Endothelial cell (in vitro differentiated cells): ENCODE measurements at places on chromosomes 7 and 10. TPM values are rescaled to one million over a fixed set of nuclear protein-coding genes. Genes with fewer than 3 reads are reported as not detected.

- no peak for DNase-seq
Measured at GRCh38 chr7:94050046-94050445, 45.9 kb upstream of the BET1 start.

ACADSB gene
- total RNA-seq: 35.6 TPM

HMX3 gene
- not detected for total RNA-seq

AKAP9 gene
- total RNA-seq: 37.6 TPM

ZNF716 gene
- total RNA-seq: not detected

DNA sequence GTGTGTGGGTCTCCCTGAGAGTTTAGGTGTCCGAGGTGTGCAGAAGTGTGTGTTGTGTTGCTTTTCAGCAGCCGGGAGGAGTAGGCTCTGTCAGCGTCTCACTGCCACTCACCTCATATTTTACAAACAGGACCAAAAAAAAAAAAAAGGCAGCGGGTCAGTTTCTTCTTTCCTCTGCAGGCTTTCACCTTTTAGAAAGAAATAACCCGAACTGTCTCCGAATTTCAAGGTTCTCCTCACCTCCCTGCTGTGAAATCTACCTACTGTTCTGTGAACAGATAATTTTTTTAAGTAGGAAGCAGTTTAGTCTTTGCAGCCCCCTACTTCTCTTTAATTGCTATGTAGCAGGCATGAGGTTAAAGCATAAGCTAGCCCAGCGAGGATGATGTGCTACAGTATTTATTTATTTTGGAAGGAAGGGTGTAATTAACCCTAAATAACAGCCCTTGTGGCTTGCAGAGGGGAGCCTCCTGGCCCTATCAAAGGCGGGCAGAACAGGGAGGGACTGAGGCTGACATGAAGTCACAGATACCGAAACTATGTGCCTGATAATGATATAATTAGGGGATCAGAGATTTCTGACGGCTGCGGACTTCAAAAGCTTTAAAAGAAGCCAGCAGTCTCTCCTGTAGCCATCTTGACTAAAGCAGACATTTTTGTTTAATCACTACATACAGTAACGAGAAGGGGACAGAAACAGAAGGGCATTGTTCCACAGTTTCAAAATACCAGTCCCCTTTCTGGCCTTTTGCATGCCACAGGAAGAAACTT, 1.6 kb downstream of the BAMBI start:
- no peak for DNase-seq

DNA sequence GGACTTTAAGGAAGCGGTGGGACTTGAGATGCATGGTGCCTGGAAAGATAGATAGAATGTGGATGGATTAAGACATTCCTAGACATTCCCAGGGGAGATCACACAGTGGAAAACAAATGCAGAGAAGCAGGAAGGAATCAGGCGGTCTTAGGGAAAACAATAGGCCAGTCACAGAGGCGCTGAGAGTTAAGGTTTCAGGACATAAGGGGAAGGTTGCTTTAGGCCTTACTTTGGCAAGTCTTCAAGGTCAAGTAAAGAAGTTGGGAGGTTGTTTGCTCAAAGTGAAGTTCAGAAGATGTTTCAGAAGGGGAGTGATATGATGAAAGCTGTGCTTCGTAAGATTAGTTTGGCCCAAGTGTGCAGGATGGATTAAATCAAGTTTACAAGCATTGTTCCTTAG, 109.4 kb downstream of the SUGCT start:
- DNase-seq: no peak

- no peak for DNase-seq
Measured at GRCh38 chr10:4103603-4104002, 318.6 kb upstream of the KLF6 start.

DNA sequence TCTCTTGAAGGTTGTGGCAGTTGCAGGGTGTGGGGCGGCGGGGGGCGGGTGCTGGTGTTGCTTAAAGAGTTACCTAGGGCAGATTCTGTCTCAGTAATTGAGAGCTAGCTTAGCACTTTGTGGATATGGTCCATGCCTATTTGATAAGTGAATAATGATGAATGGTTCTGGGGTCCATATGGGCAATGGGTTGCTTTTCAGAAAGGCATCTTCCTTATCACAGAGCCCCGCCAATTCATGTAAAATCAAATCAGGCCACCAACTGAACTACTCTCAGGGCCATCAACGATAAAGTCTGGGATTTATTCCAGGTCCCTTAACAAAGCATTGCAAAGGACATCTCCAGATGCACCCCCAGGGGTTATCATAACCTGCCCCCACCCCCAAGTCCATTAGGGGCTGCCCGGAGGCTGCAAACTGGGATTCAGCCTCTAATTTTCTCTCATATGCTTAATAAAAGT, 1.8 kb upstream of the PRRT4 start:
- DNase-seq: no peak

POLR2J2 gene
- 9.4 TPM for total RNA-seq

CPXM2 gene
- total RNA-seq: 0.33 TPM

WAPL gene
- total RNA-seq: 41.8 TPM

GRCh38 chr7:96997512-96998032, 7.8 kb upstream of the DLX6 start:
- DNase-seq: no peak

ASL gene
- 48.3 TPM for total RNA-seq

- peak; percentile 54 for DNase-seq
Measured at GRCh38 chr7:128453836-128454804, 1.6 kb upstream of the HILPDA start.

DNA sequence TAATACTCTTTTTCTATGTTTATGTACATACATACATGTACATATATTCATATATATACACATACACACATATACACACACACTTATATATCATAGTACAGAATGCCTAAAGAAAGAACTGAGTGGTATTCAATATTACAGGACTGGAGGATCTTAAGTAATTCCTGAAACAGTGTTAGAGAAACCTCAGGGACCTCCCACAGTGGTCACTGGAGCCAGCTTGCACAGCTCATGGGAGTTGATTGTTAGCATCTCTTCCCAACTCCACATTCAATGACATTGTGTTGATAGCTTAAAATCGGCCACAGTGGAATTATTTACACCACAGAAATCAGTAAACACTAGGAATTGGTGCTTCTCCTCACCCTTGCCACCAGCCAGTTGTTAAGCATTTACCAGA, 6.0 kb downstream of the LRRC17 start:
- DNase-seq: no peak

GRCh38 chr10:235915-236314, 100.7 kb downstream of the ZMYND11 start:
- DNase-seq: no peak

CAMK2G gene
- 27.7 TPM for total RNA-seq

DNA sequence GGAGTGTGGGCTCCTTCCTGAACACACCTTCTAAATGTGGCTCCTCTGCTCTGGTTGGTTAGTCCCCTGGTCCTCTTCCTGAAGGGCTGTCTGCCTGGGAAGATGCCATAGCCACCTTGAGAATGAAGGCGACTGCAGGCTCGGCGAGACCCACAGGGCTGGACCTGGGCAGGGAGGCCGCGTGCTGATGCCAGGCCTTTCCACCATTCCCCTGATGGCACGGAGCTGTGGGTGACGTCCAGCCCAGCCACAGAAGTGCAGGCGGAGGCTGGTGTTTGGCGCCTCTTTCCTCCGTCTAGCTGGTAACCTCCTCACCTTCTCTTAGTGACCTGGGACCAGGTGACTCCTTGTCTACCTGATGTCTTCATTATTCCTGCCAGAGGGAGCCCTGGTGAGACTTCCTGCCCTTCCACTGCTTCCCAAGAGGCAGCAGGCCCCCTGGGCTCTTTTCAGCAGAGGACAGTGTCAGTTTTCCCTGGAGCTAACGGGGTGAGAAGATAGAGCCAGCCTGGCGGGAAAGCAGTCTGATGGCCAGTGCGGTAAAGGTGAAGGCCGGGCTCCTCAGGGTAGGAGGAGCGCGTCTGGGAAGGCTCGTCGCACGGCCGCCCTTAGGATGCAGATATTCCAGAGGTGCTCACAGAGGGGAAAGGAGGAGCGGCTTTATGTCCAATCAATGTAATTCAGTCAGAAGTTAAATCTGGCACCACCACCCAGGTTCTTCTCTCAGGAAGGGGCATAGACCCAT, 34.9 kb downstream of the GBX1 start:
- no peak for DNase-seq

- DNase-seq: no peak
Measured at GRCh38 chr10:6300106-6300783, 97.5 kb downstream of the PFKFB3 start.

DNA sequence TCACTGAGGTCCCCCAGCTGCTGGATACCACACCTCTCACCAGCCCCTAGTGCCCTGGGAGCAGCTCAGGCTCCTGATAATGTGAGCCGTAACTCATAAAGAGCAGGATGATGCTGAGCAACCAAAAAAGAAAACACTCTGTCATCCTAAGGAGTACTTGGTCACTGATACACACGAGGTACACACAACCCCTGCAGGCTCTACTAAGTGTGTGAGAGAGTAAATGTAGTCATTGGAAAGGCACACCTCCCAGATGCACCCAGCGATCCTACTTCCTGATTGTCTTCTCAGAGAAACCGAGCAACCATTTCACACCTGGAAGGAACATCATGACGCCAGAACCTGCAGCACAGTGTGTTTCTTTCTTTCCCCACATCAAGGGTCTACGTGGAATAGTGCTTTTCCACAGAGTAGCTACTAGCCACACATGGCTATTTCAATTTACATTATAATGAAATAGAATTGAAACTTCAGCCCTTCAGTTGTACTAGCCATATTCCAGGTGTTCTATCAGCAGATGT, 34.2 kb downstream of the FIGNL1 start:
- DNase-seq: no peak

GRCh38 chr10:89305766-89306433, 4.1 kb downstream of the IFIT2 start:
- DNase-seq: no peak

RAPGEF5 gene
- 135 TPM for total RNA-seq

TMEM178B gene
- 0.28 TPM for total RNA-seq

CACNB2 gene
- 1.5 TPM for total RNA-seq

GRCh38 chr7:78311181-78311580, 512.6 kb downstream of the PHTF2 start:
- no peak for DNase-seq

DNA sequence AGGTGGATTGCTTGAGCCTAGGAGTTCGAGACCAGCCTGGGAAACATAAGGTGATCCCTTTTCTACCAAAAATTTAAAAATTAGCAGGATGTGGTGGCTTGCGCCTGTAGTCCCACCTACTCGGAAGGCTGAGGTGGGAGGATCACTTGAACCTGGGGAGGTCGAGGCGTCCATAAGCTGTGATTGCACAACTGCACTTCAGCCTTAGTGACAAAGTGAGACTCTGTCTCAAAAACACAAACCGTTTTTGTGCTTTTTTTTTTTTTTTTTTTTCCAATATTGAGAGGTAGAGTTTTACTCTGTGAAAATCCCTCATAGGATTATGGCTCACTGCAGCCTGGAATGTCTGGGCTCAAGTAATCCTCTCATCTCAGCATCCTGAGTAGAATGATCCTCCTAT, 14.1 kb downstream of the CCAR1 start:
- DNase-seq: no peak

DNA sequence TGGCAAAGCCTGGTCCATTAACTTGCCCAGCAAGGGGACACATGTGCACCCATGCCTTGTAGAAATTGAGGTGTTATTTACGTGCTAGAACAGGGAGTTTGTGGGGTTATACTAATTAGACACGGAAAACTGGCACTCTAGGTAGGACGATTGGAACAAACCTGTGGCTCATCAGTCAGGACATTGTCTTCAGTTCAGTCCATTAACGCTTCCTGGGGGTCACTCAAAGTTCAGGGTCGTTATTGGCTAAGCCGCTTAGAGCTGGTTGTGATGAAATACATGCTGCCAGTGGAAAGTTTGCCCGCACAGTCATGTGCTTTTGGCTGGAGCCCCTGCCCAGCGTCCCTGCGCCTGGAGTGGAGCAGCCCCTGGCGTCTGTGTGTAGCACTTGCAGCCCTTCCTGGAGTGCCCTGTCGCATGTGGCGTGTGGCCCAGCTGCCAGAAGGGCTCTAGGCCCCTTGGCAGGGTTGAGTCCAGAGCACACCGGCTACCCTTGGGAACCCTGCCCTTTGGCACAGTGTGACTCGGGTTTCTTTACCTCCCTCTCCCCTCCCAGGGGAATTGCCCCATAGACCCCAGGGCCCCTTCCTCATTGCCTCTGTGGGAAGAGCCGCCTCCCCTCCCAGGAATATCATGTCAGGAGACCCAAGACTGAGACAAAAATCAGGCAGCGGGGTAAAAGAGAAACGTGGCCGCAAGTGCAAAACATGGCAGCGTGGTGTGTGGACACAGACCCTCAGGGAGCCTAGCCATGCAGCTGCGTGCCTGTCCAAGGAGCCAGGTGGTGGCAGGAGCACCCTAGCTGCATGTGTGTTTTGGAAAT, 9.8 kb downstream of the ZNF775 start:
- no peak for DNase-seq

DNA sequence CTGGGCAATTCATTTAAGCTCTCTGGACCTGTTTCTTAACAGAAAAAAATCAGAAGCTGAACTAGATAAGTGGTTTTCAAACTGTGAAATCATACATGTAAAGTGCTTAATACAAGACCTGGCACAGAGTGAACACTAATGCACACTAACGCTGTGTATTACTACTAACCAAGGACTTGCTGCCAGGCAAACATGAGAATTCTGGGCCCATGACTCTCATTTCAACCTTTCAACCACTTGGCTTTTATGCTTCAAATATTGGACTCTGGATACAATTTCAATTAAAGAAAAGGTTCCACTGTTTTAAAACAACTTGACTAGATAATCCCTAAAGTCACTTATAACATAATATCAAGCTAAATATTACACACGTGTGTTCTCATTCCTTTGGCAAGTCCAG, 73.4 kb downstream of the SRPK2 start:
- no peak for DNase-seq

GRCh38 chr10:86815035-86815617, 58.7 kb downstream of the BMPR1A start:
- DNase-seq: no peak

DNA sequence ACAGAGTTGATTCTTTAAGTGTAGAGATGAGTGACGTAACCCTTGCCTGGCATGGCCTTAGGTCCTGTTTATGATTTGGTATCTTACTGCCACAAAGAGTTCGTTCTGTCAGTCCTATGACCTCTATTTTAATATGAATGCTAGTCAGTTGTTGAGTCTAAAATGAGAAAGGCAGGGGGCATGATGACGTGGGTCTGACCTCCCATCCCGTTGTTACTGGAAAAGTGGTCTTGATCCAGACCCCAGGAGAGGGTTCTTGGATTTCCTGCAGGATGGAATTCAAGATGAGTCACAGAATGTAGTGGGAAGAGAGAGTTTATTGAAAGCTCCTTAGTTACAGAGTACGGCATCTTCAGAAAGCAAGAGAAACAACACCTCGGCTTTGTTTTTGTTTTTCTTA, 317.0 kb upstream of the COBL start:
- DNase-seq: no peak

- no peak for DNase-seq
Measured at GRCh38 chr7:49893131-49893530, 119.7 kb downstream of the VWC2 start.

DNA sequence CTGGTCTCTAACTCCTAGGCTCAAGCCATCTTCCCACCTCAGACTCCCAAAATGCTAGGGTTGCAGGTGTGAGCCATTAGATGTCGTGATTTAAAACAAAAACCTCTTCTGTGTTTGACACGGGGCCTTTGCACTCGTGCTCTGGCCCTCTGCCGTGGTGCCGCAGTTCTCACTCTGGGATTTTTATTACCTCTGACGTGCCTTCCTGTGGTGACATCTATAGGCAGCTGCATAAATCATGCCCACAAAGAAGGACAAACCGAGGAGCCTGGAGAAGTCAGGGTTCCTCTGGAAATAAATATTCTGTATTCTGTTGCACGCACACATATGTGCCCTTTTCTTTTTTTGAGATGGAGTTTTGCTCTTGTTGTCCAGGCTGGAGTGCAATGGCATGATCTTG, 25.9 kb upstream of the OCM start:
- DNase-seq: no peak
